Activated CD4-positive, alpha-beta T cell treated with anti-CD3 and anti-CD28 coated beads, Interleukin-2, Interleukin-4, amounts not matched to agents 100 ng/mL and 50 ng/mL, durations not matched to agents 16 hours and 8 hours (primary cell): ENCODE measurements at places on chromosomes 7 and 10.

- no peak for DNase-seq
Measured at GRCh38 chr7:18354108-18355085, 141.2 kb upstream of the HDAC9 start.

DNA sequence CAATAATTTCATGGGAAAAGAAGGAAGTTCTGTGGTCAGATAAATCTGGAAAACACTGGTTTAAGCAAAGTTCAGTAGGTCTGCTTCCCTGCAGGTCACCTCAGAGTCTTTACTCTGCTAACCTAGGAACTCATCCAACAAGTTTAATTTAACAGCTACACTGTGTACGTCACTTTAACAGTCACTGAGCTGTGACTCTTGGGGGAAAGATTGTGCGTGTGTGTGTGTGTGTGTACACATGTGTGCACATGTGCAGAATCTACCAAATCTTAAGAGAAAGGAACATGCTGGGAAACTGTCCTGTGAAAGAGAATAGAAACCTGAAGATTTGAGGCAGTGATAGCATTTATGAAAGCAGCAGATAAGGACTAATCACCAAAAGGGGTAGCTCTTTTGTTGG, 62.6 kb downstream of the IKZF1 start:
- peak; percentile 61 for DNase-seq

DNA sequence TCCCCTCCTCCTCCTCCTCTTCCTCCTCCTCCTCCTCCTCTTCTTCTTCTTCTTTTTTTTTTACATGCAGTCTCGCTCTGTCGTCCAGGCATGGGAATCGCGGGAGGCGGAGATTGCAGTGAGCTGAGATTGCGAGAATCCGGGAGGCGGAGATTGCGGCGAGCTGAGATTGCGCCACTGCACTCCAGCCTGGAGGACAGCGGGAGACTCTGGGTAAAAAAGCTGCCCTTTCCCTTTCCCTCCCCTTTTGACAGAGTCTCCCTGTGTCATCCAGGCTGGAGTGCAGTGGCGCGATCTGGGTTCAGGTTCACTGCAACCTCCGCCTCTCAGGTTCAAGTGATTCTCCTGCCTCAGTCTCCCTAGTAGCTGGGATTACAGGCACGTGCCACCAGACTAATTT, 168.1 kb upstream of the MALRD1 start:
- DNase-seq = no peak

DNA sequence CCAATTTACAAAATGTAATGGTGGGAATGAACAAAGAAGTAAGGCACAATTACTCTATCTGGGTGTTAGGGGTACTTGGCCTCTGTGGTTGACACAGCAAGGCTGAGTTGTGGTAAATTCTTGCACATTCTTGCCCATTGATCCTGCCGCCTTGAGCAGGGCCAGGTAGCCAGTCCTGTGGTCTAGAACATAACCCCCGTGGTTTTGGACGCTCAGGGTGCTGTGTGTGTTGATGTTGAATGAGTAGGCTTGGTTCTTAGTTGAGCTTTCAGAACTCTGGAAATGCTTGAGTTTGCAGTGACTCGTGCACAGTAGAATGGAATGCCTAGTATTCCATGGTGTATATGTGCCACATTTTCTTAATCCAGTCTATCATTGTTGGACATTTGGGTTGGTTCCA, 42.3 kb upstream of the CDHR3 start:
- no peak for DNase-seq

DNA sequence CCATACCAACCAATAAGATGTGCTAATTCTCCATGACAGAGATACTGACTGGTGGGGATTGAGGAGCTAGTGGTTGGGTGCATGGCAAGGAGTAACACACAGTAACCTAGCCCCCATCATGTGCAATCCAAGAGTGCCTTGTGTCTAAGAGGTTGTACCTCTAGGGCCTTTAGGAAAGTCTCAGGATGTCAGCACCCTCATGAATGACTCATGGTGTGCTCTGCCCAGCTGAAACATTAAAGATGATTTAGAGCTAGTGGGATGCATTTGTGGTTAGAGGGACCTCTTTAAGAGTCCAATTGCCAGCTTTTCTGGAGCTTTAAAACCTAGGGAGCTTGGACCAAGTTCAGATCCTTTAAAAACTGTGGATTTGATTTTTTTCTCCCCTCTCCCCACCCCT, 181.1 kb downstream of the HERPUD2 start:
- DNase-seq = no peak

DNA sequence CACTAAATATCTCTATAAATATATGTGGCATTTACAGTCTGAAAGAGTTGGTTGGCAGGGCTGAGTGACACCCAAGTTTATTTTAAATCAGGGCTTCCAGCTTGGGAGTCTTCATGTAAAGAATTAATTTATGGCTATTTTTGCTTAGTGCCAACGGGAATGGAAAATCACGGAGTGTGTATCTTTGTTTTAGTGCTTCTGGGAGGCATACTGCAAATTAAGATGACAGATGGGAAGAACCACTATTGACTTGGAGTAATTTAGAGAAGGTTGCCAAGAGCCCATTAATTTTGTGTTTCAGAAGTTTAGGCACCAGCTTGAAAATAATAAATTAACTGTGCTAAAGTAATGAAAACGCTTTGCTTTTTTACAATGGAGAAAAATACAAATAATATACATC, 135.2 kb downstream of the GPR37 start:
- DNase-seq = no peak
